ENCODE measurements at places on chromosomes 12 and 14.

DNA sequence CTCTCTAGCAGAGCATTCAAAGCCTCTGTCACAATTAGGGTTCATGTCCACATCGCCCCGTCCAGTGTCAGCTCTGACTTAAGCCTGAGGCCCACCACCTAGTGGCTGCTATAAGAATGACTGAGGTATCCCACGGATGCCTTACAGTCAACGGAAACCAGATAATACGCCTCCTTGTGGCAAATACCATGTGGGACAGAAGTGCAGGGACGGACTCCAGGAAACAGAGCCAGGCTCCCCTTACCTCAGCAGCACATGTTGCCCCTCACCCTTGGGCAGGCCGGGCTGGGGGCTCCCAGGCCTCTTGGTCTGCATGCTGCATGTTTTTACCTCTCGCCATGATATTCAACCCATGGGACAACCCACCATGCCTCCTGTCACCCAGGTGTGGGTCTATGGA, 86.3 kb downstream of the VWF start:
- peak; percentile 36 for DNase-seq

DNA sequence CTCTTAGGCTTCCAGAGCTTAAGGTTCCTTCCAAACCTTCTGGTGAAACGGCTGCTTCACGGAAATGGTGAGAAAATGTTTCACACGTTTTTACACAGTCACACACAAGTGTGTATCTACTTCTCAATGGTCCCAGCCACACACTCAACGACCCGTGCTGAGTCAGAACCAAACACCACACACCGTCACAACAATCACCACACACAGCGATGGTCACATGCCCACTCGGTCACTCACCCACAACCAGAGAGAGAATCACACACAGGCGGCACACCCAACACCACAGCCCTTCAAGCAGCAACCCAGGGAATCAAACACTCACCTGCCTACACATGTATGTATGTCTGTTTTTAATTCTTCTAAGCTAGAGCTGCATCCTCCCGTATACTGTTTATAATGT, 12.6 kb upstream of the PLEKHD1 start:
- no peak for DNase-seq

- DNase-seq: no peak
Observed at GRCh38 chr12:121264951-121265515, 31.5 kb downstream of the CAMKK2 start.

GRCh38 chr12:116859079-116859478, 22.2 kb downstream of the HRK start:
- DNase-seq: no peak

DNA sequence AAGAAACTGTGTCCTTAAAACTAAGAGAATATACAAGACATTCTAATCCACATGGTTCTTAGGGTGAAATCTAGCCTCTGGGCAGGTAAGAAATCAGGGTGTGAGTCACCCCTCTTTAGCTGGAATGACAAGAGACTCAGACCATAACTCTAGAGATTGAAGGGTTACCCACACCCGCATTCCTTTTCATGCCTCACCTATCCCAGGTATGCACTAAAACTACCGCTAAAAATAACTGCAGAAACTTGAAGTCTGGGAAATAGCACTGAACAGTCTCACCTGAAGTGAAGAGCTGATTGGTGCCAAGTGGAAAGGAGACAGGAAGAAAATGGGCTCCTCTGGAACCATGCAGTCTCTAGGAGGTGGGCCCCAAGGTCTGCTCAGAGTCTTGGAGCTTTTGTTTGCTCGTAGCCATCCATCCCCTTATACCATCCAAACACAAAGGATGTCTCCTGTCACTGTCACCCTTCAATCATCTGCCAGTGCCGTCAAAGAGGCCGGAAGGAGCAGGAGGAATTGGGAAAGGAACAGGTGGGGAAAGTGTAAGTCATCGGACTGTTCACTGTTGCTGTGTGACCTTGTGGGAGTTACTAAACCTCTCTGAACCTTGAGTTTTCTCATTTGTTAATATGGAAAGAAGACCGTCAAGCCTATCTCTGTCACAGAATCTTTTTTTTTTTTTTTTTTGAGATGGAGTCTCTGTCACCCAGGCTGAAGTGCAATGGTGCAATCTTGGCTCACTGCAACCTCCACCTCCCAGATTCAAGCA, 22.4 kb downstream of the DDX47 start:
- peak; percentile 96 for DNase-seq

- no peak for DNase-seq
Observed at GRCh38 chr12:129937426-129937825, 33.6 kb upstream of the TMEM132D start.
